Hematopoietic multipotent progenitor cell treated with erythropoietin and hydrocortisone succinate and interleukin-3 and kit ligand, for 6 days (in vitro differentiated cells): ENCODE measurements at places on chromosomes 12 and 14.

- DNase-seq: no peak
Observed at GRCh38 chr14:88910386-88910785, 85.9 kb downstream of the TTC8 start.

- no peak for DNase-seq
Observed at GRCh38 chr12:91309450-91309849, 126.8 kb upstream of the DCN start.

GRCh38 chr12:47360771-47361388 is 281.1 kb upstream of the AMIGO2 start:
- peak; percentile 59 for DNase-seq

GRCh38 chr12:31362115-31362758 is 36.3 kb upstream of the SINHCAF start:
- DNase-seq: peak; percentile 43

- DNase-seq: no peak
Observed at GRCh38 chr12:116127859-116128258, 149.6 kb downstream of the MED13L start.

DNA sequence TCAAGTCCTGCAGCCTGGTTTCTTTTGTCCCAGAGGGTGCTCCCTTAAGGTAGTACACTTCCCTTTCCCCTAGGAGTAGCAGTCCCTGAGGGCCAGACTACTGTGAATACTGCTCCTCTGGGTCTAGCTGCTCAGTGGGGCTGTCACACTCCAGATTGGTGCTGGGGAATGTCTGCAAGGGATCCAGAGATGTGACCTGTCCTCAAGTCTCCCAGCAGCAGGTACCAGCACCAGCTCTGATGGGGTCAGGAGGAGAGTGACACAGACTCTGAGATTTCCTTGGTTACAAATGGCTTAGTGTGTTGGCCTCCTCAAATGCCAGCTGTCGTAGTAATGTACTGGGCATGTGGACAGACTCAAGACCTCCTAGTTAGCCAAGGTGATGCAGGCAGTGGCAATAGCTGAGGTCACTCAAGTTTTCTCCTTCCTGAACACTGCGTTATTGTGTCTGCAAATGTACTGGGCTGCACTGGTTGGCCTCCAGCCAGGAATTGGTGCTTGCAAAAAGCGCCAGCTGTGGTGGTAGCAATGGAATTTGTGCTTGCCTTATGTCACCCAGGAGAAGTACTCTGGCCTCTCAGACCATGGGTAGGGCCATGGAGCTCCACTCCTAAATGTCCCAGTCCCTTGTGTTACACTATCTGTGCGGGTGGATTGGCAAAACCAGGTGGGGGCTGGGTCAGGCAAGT is 36.4 kb upstream of the AEBP2 start:
- no peak for DNase-seq

GRCh38 chr14:49405291-49405690 is 180.9 kb downstream of the RPS29 start:
- no peak for DNase-seq

DNA sequence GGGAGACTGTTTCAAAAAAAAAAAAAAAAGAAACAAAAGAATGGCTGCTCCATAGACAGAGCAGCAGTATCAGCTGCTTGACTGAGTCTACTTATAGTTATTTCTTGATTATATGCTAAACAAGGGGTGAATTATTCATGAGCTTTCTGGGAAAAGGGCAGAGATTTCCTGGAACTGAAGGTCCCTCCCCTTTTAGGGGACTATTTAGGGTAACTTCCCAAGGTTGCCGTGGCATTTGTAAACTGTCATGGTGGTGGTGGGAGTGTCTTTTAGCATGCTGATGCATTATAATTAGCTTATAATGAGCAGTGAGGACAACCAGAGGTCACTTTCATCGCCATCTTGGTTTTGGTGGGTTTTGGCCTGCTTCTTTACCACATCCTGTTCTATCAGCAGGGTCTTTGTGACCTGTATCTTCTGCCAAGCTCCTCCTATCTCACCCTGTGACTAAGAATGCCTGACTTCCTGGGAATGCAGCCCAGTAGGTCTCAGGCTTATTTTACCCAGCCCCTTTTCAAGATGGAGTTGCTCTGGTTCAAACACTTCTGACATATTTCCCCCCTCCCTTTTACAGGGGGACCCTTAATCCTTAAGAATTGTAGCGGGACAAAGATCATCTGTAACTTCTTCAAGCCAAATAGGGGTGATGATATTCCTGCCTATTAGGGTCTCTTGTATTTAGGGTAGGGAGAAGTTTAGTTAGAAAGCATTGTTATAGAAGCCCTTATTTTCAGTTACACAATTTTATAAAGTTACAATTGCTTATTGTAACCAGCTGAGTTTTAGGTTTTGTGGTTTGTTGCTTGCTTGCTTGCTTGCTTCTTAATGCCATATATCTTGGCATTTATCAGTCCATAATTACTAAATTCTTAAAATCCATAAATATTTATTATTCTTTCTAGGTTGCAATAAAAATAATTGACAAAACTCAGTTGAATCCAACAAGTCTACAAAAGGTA is 42.5 kb downstream of the MARK3 start:
- DNase-seq: peak; percentile 77

GRCh38 chr12:15212930-15213329 is 8.3 kb downstream of the RERG start:
- DNase-seq: no peak

GRCh38 chr14:103190741-103191140 is 67.5 kb downstream of the TNFAIP2 start:
- no peak for DNase-seq

DNA sequence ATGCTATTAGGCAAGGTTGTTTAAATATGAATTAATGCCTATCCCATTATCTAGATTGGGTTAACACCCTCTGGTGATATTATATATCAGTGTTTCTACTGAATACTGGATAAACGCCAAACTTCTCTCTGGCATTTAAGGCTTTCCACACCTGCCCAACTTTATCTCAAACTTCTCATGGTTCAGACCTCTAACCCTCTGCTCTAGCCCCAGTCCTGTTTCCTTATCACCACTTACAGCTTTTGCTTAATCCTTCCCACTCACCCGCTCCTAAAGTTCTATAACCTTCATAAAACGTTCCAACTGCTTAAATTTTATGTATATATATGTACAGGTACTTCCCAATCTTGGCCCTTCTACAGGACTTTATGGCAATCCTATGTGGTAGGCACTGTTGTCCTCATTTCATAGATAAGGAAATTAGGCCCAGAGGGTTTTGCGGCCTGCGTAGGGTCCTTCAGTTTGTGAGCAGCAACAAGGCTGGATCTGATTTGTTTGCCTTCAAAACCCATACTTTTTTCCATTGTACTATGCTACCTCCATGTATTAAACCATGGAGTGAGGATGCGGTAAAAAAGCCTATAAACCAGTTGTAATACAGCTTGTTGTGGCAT is 1.2 kb downstream of the LPCAT3 start:
- DNase-seq: peak; percentile 93

- no peak for DNase-seq
Observed at GRCh38 chr12:22765421-22766130, 140.6 kb downstream of the ETNK1 start.

DNA sequence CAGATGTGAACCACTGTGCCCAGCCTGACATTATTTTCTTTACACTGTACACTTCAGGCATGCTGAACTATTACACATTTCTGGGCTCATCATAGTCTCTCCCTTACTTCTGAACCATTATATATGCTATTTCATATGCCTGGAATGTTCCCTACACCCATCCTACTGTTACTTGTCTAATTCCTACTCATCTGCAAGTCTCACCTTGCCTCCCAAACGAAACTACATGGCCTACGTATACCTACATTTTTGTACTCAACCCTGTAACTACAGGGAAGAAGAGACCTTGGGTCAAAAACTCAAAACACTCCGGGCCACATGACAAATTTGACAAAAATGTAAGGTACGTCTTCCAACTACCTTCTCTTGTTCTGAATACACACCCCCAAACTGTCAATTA is 9.5 kb upstream of the EEA1 start:
- DNase-seq: no peak

GRCh38 chr12:89525305-89525823 is 483 bp downstream of the POC1B start:
- DNase-seq: peak; percentile 51

GRCh38 chr14:70771781-70772212 is 37.5 kb downstream of the MAP3K9 start:
- no peak for DNase-seq

DNA sequence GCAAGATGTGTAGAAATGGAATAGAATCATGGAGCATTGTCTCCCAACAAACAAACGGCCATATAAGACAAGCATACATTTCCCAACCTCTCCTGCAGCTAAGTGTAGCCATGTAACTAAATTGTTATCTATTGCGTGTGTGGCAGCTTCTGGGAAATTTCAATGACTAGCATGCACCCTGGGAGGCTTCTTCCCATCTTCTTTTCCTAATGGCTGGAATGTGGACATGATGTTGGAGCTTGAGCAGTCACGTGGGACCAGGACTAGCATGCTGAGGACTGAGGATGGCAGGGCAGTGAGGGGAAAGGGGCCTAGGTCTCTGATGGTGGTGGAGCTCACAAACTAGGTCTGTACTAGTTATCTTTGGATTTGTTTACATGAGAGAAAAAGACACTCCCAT is 21.7 kb upstream of the CTDSP2 start:
- no peak for DNase-seq

DNA sequence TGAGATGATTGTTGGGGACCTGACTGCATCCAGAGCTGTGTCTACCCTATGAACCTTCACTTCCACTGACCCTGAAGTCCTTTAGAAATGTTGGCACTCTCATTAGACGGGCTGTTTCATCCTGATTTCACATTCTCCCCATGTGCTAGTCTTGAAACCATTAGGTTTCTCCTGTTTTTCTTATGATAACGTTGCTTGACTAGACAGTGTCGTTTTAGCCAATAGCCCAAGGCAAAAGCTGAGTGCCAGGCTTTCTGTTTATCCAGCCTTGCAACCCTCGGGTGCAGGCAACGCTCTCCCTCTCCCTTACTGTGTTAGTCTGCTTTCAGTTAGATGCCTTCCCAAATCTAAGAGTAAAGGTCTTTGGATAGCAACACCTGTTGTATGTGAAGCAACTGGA is 30.1 kb downstream of the DACT1 start:
- no peak for DNase-seq

DNA sequence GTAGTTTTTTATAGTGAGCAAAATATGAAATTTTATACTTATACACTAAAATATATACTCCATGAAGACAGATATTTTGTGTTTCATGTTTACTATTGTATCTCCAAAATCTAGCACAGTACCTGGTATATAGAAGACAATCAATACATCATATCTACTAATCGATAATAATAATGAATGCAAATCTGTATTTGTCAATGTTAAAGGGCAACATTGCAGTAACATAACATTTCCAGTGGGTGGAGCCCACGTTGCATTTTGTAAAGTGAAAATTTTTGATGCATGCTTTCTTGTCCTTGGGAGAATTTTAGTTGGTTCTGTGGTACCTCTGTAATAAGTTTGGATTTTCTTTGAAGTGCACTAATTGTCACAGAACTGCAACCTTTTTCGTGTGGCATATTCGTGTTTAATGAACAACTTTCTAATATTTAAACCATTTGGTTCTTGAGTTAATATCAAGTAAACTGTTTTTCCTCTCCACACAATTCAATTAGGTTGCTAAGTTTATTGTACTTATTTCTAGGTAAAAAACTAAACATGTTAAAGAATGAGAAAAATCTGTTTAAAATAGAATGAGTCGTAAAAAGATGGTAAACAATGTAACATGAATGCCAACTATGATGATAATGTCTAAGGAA is 47.4 kb downstream of the AVPR1A start:
- peak; percentile 69 for DNase-seq

DNA sequence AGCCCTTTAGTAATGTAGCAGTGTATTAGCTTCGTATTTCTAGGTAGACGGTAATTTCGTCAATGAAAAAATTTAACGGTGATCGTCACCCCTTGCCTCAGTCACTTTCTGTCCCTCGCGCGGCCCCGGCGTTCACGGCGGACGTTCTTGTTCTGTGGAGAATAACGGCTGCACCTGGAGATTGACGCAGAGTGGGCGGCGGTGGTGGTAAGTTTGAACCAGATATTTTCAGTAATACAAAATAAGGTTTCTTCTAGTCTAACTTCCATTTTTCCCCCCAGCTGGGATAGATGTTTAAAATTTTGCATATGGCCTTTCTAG is 341 bp downstream of the ZNF10 start:
- no peak for DNase-seq

GRCh38 chr14:73741386-73741875 is 27.2 kb upstream of the PNMA1 start:
- DNase-seq: peak; percentile 97

DNA sequence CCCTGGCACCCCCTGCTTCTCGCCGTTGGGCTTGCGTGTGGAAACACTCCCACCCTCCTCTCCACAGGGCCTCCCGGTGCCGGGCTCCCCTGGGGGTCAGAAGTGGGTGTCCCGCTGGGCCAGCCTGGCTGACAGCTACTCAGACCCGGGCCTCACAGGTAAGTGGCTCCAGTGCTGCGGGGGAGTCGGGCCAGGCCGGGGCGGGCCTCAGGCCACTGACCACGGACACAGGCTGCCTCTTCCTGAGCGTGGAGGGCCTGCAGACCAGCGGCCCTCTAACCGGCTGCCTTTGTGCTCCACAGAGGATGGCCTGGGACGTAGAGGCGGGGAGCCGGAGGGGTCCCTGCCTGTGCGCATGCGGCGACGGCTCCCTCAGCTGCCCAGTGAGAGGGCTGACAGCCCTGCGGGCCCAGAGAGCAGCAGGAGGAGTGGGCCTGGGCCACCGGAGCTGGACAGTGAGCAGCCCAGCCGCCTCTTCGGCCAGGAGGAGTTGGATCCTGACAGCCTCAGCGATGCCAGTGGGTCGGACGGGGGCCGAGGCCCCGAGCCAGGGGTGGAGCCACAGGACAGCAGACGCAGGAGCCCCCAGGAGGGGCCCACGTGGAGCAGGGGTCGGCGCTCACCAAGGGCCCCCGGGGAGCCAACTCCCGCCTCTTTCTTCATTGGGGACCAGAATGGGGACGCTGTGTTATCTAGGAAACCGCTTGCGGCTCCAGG is 21.1 kb downstream of the CEP170B start:
- no peak for DNase-seq

- no peak for DNase-seq
Observed at GRCh38 chr12:94714378-94715114, 64.2 kb upstream of the TMCC3 start.

GRCh38 chr14:30874999-30875787 is 834 bp downstream of the COCH start:
- peak; percentile 40 for DNase-seq

DNA sequence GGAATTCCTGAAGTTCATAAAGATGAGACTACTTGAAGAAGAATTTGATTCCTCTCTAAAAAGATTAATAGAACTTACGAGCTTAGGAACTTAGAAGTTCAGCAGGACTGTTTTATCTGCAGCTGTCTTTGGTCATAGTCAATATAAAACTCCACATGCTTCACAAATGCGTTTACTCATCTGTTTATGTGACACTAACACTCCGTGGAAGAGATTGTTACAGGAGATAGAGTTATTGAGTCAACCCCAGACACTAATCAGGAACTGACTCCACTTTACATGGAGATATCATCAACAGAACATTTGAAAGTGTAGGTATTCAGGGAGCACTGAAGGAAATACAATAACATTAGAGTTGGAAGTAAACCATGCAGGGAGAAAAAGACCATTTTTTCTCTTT is 92.8 kb downstream of the LRFN5 start:
- DNase-seq: no peak

GRCh38 chr14:55340482-55340881 is 69.3 kb downstream of the FBXO34 start:
- no peak for DNase-seq

GRCh38 chr14:68878908-68879307 is 86.0 kb upstream of the ZFP36L1 start:
- no peak for DNase-seq
